ENCODE measurements at places on chromosomes 6 and 20.

DNA sequence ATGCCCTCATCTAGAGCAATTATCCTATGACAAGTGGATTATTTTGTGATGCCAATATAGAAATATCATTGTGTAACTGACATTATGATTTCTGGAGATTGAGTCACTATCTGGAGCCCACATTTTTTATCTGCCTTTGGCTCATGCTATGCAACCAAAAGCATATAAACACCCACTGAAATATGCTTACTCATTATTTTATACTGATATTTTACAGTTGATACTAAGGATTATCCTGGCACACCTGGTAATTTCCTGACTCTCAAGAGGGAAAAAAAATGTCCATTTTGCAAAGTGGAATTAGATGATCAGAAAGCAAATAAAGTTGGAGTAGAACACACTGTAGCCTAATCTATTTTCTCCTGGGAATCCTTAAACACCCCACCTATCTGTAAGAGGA is 154.5 kb downstream of the PKHD1 start:
- no peak for DNase-seq

GRCh38 chr20:10868299-10868698 is 194.5 kb upstream of the JAG1 start:
- DNase-seq = no peak

GRCh38 chr6:139881728-139882211 is 507.3 kb upstream of the CITED2 start:
- no peak for DNase-seq

GRCh38 chr6:154931711-154932424 is 63.2 kb upstream of the TIAM2 start:
- no peak for DNase-seq

GRCh38 chr20:61668771-61669503 is 396.7 kb downstream of the TAF4 start:
- DNase-seq = no peak
